ENCODE measurements at places on chromosomes 5 and 9.

- no peaks in the 10 kb centered on the region for H3K36me3 ChIP-seq
- DNase-seq = no peak
- no peak overlapping the region for H3K27ac ChIP-seq
- peaks cover 40% of the 10 kb centered on the region for H3K27me3 ChIP-seq
Observed at GRCh38 chr5:74426506-74426905, 214.0 kb downstream of the ENC1 start.

- H3K36me3 ChIP-seq = no peaks in the 10 kb centered on the region
- no peak overlapping the region for H3K27ac ChIP-seq
- H3K4me3 ChIP-seq = no peak overlapping the region
- no peak for DNase-seq
Observed at GRCh38 chr5:7517006-7517405, 121.1 kb downstream of the ADCY2 start.

DNA sequence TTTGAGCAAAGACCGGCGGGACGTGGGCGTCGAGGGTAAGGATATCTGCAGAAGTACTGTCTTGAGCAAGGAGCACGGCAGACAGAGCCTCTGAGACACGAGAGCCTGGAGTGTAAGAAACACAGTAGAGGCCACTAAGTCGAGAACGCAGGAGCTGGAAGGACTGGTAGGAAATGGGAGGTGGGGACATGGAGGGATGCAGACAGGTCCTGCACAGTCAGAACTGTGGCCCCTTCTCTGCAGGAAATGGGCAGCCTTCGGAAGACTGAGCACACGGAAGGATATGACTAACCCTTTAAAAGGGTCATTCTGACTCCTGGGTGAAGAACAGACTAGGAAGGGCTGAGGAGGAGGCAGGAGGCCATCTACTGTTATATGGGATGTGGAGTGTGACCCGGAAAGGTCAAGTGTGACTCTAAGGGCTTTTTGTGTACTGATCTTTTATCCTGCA is 1.4 kb upstream of the CAMSAP1 start:
- no peak overlapping the region for H3K27ac ChIP-seq
- peak overlapping the region; percentile 89 for H3K4me3 ChIP-seq
- H3K36me3 ChIP-seq = peaks cover 7% of the 10 kb centered on the region
- no peaks in the 10 kb centered on the region for H3K27me3 ChIP-seq
- H3K4me1 ChIP-seq = peaks cover 40% of the 10 kb centered on the region

- H3K36me3 ChIP-seq = no peaks in the 10 kb centered on the region
- H3K4me3 ChIP-seq = no peak overlapping the region
- H3K27me3 ChIP-seq = peaks cover 5% of the 10 kb centered on the region
- H3K4me1 ChIP-seq = no peaks in the 10 kb centered on the region
Observed at GRCh38 chr5:173664154-173664526, 47.7 kb upstream of the BOD1 start.

GRCh38 chr9:116391306-116391900 is 237.8 kb downstream of the PAPPA start:
- H3K27ac ChIP-seq = no peak overlapping the region
- no peaks in the 10 kb centered on the region for H3K4me1 ChIP-seq
- DNase-seq = no peak
- no peaks in the 10 kb centered on the region for H3K27me3 ChIP-seq
- H3K4me3 ChIP-seq = no peak overlapping the region
- H3K36me3 ChIP-seq = no peaks in the 10 kb centered on the region

DNA sequence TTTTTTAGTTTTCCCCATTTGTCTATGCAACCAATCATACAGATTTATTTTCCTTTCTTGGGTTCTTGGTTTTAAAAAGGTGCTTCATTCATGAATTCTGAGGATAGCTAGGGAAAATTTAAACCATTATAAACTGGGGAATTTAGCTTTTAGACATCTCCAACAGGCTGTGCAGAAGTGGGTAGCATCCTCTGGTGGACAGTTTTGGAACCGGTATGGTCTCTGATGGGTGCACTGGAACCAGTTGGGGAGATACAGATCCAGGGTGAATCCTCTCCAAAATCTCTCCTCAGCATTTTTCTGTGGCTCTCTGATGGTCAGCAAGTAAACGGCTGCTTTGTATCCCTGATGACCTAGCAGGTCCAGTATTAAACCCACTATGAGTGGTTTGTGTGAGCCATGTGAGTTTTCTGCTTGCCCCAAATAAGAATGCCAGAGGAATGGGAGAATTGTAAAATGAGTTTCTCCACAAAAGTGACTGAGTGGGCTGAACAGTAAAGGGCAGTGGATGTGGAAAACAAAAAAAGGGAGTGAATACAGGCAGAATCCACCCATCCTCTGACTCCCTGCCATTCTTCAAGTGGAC is 9.1 kb upstream of the DNAJC25 start:
- H3K4me3 ChIP-seq = no peak overlapping the region
- H3K4me1 ChIP-seq = no peaks in the 10 kb centered on the region
- peaks cover 5% of the 10 kb centered on the region for H3K27me3 ChIP-seq
- no peaks in the 10 kb centered on the region for H3K36me3 ChIP-seq
- no peak for DNase-seq

GRCh38 chr5:171953860-171954701 is 52.4 kb downstream of the FBXW11 start:
- H3K36me3 ChIP-seq = no peaks in the 10 kb centered on the region
- H3K27me3 ChIP-seq = no peaks in the 10 kb centered on the region
- peaks cover 20% of the 10 kb centered on the region for H3K4me1 ChIP-seq
- H3K27ac ChIP-seq = peak overlapping the region; percentile 16
- H3K4me3 ChIP-seq = no peak overlapping the region

DNA sequence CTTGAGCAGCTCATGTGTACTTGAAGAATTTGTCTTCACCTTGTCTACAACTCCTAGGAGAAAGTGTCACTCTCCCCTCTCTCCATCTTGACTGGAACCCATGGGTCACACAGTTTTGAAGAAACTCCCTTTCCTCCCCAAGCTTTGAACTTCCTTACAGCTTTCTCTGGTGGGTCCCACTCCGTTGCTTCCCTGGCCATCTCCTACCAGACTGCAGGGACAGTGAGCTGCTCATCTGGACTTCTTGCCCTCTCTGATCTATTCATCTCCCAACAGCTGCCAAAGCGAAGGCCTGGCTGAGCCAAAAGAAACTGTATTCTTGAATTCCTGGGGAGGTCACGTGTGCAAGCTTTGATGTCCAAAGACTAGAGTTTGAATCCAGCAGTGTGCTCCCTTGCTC is 22.7 kb upstream of the CXCL14 start:
- peaks cover 2% of the 10 kb centered on the region for H3K4me1 ChIP-seq
- DNase-seq = no peak
- H3K27me3 ChIP-seq = peaks cover 34% of the 10 kb centered on the region
- H3K4me3 ChIP-seq = no peak overlapping the region
- no peak overlapping the region for H3K27ac ChIP-seq

DNA sequence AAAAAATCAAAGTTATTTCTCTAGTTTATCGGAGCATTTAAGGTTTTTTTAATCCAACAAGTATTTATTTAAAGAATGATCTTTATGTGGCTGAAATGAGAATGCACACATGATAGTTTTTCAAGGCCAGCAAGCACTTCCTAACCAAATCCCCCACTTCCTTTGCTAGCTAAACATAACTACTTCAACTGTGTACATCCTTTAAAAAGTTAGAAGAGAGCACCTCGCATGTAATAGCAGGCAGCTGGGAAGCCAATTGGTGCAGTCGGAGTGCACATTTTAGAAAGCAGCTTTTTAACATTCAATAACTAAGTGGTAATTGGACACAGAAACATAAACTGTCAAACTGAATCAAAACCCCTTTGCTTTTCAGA is 245.7 kb downstream of the BNC2 start:
- no peak overlapping the region for H3K4me3 ChIP-seq
- no peaks in the 10 kb centered on the region for H3K36me3 ChIP-seq
- no peaks in the 10 kb centered on the region for H3K27me3 ChIP-seq

DNA sequence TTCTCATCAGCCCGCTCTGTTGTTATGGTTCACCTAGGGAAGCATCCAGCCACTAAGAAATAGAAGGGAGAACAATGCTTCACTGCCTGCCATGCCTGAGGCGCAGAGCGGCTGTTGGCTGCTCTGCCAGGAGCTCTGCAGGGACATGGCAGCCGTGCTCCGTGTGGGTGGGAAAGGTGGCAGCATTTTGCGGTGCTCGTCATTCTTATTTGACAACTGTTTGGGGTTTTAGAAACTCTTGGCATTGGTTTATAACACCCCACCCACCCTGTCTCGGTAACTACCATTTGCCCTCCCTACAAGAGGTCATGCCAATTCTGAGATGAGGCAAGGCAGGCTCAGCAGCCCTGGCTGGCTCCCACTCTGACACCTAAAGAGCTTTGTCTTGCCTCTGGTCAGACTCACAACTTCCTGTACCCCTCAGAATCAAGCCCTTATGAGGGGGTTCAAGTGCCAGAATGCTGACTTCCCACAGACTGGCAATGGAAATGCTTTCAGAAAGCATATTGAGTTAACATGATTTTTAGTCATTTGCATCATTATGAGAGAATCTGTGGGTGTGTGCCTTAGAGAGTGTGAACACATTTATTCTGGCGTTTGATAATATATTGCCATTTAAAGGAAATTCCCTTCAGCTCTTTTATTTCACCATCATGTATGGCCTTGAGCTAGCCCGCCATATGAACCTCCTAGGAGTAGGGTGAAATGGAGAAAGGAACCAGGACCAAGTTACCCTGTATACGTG is 288.0 kb upstream of the ANKRD55 start:
- no peak overlapping the region for H3K27ac ChIP-seq
- H3K4me1 ChIP-seq = peaks cover 23% of the 10 kb centered on the region
- no peaks in the 10 kb centered on the region for H3K27me3 ChIP-seq
- DNase-seq = no peak
- H3K4me3 ChIP-seq = no peak overlapping the region

DNA sequence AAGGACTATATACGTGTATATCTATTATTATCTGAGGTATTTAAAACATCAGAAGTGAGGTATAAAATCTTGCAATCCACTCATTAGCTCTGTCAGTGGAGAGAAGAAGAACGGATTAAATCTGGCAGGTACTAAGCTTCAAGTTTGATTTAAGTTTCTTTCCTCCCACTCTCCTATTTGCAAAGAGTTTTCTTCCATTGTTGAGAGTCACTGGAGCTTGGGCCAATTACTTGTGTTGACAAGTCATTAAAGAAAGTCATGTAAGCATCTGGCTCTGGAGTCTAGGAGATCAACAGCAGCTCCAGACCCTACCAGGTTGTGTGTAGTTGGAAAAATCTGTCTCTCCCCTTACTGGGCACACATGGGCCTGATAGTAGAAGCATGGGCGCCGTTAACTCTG is 476.8 kb upstream of the SMARCA2 start:
- no peaks in the 10 kb centered on the region for H3K36me3 ChIP-seq
- no peak overlapping the region for H3K4me3 ChIP-seq
- no peak overlapping the region for H3K27ac ChIP-seq
- H3K27me3 ChIP-seq = no peaks in the 10 kb centered on the region

DNA sequence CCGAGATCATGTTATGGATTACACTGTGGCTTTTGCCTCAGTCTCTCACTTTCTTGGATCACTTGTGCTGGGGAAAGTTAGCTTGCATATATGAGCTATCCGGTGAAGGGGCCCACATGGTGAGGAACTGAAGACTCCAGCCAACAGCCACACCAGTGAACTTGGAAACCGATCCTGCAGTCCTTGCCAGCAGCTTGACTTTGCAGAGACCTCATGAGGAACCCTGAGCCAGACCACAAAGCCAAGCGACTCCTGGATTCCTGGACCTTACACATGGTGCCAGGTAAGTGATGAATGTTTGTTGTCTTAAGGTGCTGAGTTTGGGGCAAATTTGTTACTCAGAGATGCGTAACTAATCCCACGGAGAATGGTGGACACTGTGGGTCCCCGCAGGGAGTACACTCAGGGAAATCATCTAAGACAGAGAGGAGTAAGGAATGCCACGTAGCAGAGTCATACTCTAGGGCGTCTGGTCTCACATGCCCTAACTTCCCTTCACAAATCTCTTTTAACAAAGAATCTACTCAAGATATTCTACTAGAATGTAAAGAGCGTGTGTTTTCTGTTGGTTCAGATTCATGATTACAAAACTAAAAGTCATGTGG is 76.5 kb upstream of the PJA2 start:
- H3K4me3 ChIP-seq = no peak overlapping the region
- no peak overlapping the region for H3K27ac ChIP-seq
- H3K36me3 ChIP-seq = no peaks in the 10 kb centered on the region
- DNase-seq = no peak
- H3K4me1 ChIP-seq = peaks cover 2% of the 10 kb centered on the region

DNA sequence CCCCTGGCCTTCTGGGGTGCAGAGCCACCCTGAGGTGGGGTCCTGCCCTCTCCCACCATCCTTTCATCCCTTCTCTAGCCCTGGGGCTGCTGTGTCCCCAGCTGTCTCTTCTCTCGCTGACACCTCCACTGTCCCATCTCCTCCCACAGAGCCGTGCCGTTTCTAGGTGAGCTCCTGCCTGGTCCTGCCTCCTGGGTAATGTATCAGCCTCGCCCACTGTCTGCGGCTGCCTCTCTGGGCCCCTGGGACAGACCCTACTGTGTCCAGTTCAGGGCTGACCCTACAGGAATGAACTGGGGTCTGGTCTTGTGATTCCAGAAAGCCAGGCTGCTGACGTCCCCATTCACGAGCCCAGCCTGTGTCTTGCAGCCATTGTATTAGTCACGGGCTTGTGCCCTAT is 4.1 kb downstream of the PAEP start:
- no peaks in the 10 kb centered on the region for H3K4me1 ChIP-seq
- H3K4me3 ChIP-seq = no peak overlapping the region
- no peak overlapping the region for H3K27ac ChIP-seq
- peaks cover 31% of the 10 kb centered on the region for H3K27me3 ChIP-seq
- peaks cover 3% of the 10 kb centered on the region for H3K36me3 ChIP-seq

DNA sequence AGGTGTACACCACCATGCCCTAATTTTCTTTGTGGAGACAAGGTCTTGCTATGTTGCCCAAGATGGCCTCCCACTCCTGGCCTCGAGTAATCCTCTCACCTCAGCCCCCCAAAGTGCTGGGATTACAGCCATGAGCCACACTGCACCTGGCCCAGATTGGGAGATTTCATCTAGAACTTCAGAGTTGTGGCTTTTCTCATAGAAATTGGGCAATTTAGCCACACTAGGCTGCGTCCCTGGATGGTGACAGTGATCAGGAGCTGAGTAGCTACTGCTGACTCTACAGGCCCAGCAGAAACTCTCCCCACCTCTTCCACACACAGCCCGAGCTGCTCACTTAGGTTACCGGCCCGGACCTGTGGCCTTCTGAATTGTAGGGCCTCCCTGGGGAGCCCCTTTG is 7.7 kb downstream of the PFN3 start:
- no peak for DNase-seq
- H3K4me3 ChIP-seq = no peak overlapping the region
- no peaks in the 10 kb centered on the region for H3K36me3 ChIP-seq
- peaks cover 33% of the 10 kb centered on the region for H3K4me1 ChIP-seq

GRCh38 chr5:116576053-116576713 is 1.6 kb upstream of the SEMA6A start:
- H3K27me3 ChIP-seq = peaks cover 83% of the 10 kb centered on the region
- H3K36me3 ChIP-seq = peaks cover 11% of the 10 kb centered on the region
- no peak for DNase-seq
- H3K4me1 ChIP-seq = peaks cover 14% of the 10 kb centered on the region
- H3K4me3 ChIP-seq = peak overlapping the region; percentile 66

DNA sequence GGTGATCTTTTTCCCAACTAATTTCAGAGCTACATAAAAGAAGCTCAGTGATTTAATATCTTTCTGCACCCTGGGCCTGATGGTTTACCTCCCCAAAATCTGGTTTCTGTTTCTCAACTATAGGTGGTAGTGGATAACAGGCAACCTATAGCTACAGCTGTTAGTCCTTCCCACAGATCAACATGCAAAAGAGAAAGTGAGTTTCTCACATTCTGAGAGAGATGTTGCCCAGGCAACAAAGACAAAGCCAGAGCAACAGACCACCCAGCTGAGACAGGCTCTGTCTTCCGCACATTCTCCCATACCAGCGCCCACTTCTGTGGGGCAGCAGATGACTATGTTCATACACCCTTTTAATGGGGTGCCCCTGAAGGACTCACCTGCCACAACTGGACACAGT is 40.7 kb upstream of the PPP2R2B start:
- H3K4me3 ChIP-seq = no peak overlapping the region
- H3K4me1 ChIP-seq = peaks cover 20% of the 10 kb centered on the region
- peaks cover 6% of the 10 kb centered on the region for H3K27me3 ChIP-seq
- no peak overlapping the region for H3K27ac ChIP-seq
- DNase-seq = no peak
- no peaks in the 10 kb centered on the region for H3K36me3 ChIP-seq
